ENCODE measurements at places on chromosomes 4 and X. TPM values are rescaled to one million over a fixed set of nuclear protein-coding genes. Genes with fewer than 3 reads are reported as not detected.

The UGT2A1 gene
- not detected for total RNA-seq

DNA sequence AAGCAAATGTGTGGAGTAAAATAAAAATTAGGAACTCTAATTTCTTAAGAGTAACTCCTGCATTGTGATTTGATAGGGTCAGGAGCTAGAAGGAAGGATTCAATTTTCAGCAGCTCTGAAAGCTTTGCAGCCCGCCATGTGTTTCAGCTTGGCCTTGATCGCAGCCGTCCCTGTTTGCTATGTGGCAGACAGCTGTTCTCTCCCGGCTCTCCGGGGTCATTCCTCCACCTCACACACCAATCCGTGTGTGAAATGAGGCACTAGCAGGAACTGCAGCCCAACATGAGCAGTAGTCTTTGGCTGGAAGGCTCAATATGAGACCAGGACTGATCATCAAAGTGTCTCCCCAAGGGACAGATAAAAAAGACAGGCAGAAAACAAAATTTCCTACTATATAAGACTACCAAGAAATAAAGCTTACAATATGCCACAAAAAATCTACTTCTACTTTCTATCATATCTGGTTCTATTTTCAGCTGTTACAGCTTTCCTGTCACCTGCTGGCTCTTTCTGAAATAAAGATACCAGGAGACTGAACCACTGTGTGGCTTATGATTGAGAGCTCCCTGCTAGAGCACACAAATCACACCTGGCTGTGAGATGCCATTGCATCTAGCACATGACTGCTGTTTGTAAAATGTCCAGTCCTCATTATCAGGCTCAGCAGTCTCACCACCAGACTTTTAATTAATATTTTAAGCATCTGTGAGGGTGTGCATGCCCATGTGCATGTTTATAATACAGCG is 44.1 kb upstream of the SEC24B start:
- no peak for DNase-seq

- no peak for DNase-seq
These were observed 201.0 kb upstream of the STK26 start for GRCh38 chrX:131821945-131822622.

DNA sequence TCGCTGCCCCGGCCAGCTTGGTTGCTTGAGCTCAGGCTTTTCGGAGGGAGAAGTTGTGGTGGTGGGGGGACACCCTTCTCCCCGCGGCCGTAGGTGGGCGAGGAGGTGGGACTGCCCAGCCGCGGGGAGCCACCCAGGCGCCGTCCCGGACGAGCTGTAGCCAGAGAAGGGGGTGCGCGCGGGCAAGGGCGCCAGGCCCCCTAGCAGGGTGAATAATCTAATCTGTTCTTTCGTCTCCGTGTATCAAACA is 3.1 kb downstream of the MID1IP1 start:
- DNase-seq, result no peak

GRCh38 chr4:40099010-40099409 is 42.4 kb downstream of the N4BP2 start:
- DNase-seq, result no peak

- no peak for DNase-seq
These were observed 150.2 kb downstream of the CXXC4 start for GRCh38 chr4:104344342-104344980.

DNA sequence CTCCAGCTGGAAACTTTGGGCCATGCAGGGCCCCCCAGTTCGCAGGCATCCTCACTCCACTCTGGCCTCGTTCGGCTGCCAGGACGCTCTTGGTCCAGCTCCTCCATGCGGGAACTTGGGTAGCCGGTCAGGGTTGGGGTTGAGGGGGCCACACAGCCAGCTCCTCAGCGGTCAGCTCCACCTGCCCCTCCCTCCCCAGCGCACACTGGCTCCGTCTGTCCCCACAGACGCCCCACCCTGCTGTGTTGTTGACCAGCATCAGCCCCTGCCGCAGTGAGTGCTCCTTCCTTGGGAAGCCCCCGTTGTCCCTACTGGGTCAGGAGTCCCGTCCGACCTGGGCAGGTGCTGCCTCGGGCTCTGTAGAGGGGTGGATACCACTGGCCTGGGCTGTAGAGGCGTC is 5.8 kb downstream of the FGFRL1 start:
- DNase-seq, result no peak
